ENCODE measurements at places on chromosomes 1 and 21. TPM values are rescaled to one million over a fixed set of nuclear protein-coding genes. Genes with fewer than 3 reads are reported as not detected.

The LCE1D gene
- not detected for total RNA-seq

The CYP4B1 gene
- total RNA-seq: 74.4 TPM

The FAAH gene
- total RNA-seq: 38.1 TPM

The PRKCZ gene
- total RNA-seq: 17.9 TPM

The AMY1C gene
- total RNA-seq: not detected

The RNASEL gene
- 5.4 TPM for total RNA-seq

The OR14A16 gene
- not detected for total RNA-seq

The LRRC3 gene
- 2.5 TPM for total RNA-seq

The CD1E gene
- 2.5 TPM for total RNA-seq

GRCh38 chr1:52751589-52752483 is 25.6 kb downstream of the ZYG11B start:
- DNase-seq: no peak

DNA sequence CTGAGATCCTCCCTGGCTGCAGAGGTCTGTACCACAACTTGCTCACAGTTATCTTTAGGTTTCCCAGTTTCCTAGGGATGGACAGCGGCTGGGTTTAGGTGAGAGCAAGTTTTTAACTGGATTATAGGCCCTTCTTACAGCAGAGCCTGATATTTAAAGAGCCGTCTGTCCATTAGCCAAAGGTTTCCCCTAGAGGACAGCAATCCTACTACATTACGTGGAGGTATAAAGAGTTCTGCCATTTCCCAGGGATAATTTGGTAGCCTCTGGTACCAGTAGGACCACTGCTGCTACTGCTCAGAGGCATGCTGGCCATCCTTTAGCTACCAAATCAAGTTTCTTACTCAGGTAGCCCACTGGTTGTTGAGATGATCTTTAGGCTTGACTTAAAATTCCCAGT is 21.9 kb upstream of the FCGR2A start:
- no peak for DNase-seq

- DNase-seq: no peak
These were observed 26.2 kb upstream of the LBR start for GRCh38 chr1:225453797-225454648.

DNA sequence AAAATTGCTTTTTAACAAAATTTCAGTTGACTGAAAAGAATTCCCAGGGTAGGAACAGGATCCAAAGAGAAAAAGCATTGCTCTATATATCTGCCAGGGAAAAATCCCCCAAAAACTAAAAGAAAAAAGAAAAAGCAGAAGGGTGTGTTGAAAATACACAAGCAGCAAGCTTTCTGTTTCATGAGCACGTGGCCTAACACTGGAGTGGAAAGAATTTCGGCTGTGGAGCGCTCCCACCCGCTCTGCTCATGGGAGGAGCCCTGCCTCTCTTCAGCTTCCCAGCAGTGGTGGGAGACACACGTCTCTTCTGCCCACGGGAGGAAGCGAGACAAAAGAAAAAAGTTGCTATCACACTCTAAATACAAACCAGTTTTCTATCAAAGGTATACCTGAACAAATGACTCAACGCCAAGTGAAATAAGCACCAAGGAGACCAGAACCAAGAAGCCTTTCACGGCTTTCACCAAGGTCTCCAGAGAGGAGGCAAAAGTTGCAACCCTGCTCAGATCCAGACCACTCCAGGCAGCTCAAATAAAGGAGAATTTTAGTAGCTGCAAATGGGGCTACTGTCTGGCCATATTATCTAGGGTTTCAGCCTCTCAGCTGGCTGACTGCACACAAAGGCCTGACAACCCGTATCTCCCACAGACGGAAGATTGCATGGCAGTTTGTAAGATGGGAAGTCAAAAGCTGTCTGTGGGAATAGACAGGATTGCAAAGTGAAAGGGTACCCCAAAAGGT is 29.5 kb upstream of the ZNF496 start:
- no peak for DNase-seq

DNA sequence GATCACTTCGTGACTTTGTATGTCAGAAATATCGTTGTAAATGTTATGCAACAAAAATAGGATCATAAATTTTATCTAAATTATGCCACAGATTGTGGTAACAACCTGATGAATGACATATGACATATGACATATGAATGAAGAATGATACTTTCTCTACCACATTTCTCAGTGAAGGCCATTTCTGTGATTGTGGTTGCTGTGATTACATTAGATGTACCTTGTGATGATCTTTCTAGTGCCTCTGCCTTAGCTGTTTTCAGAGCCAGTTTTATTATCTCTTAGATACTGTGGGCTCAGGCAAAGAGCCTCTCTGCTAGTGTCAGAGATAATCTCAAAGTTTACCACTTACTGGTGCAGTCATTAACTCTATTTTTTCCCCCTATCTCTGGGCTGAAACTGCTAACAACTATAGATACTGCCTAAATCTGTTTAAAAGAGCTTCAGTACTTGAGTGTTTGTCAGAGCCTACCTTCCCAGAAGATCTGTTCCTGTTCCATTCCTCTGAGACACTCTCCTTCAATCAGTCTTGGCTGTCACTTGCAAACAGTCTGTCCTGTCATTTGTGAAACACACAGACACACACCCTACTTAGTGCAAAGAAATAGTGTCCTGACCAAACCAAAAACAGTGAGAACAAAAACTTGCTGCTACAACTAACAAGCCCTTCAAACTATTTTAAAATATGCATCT is 55.5 kb downstream of the HMCN1 start:
- DNase-seq: no peak

GRCh38 chr1:150299716-150300115 is 6.1 kb downstream of the MRPS21 start:
- DNase-seq: no peak

DNA sequence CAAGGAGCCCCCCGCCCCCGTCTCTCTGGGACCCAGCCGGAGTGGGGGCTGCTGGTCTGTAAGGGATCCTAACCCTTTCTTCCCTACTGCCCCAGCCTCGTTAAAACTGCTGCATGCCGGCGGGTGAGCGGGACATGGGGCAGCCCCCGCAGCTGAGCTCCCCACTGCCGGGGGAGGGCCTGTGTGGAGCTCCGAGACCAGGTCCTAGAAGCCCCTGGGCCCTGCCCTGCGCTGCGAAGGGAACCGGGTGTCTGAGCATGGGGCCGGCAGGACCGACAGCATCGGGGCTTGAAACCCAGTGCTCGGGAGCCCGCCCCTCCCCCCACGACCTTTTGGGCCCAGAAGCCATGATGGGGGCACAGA is 9.2 kb upstream of the COL6A1 start:
- DNase-seq: no peak

GRCh38 chr1:86758570-86758969 is 54.2 kb downstream of the SH3GLB1 start:
- DNase-seq: no peak

DNA sequence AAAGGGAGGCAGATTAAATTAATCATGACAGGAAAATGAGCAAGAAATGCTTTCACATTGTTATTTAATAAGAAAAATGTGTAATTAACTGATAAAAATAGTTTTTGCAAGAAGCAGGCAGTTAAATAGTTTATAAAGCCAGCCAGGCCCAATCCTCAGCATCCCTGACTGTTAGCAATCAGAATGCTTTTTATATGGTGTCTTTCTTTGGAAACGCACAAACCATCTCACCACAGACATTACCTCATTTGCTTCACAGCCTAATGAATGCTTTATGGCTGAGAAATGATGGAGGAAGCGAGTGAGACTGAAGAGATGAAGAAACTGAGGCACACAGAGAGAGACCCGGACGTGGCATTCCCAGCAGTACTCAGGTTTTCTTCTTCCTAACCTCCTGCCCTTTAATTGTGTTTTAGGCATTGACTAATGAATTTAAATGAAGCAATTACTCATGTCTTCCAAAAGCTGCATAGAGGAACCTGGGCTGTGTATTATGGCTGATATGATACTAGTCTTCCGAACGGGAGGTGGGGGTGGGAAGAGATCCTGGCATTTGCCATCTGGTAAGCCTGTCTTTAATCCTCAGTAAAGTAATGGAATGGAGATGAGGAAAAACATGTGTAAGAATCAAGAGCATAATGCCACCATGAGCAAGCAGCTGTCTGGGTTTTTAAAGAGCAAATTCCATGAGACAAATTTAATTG is 116.1 kb upstream of the LMO4 start:
- DNase-seq: no peak

DNA sequence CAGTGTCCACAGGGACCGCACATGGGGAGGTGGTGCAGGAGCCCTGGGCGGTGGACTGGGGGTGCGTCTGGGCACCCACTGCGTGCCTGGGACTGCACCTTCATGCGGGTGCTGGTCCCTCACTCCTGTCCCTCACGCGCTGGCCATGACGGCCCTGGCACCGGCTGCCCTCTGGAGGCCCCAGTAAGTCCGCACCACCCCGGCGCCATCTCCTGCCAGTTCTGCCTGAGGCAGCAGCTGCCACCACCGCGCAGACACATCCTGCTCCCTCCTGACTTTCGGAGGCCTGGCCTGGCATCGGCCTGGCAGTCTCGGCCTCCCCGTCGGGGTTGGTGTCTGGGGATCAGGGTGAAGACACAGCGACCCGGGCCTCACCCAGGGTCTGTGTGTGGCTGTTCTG is 64.8 kb downstream of the MORN1 start:
- DNase-seq: no peak

- no peak for DNase-seq
These were observed 12.4 kb downstream of the ADAR start for GRCh38 chr1:154595621-154596020.

GRCh38 chr1:224217655-224218623 is 34.9 kb downstream of the DEGS1 start:
- DNase-seq: no peak

Data from vagina (tissue), 2 donors.